ENCODE measurements at places on chromosomes 7 and 10. TPM values are rescaled to one million over a fixed set of nuclear protein-coding genes. Genes with fewer than 3 reads are reported as not detected.

Gene CH25H
- 0.42 TPM for total RNA-seq

Gene AASS
- total RNA-seq: 31.7 TPM

Gene GSTO2
- 0.91 TPM for total RNA-seq

Gene FAM25C
- total RNA-seq: not detected

DNA sequence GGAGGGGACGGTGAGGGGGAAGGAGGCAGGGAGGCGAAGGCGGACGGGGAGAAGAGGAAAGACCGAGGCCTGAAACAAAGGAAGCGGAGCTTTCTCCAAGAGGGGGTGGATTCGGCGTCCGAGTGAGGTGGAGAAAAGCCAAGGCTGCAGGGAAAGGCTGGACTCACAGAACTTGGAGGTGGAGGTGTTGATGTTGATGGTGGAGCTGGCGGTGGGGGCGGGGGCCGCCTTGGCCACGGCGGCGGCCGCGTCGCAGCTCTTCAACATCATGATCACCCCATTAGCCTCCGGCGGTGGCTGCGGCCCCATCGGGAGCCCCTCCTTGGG, 578 bp downstream of the CACUL1 start:
- H3K4me1 ChIP-seq: peaks cover 28% of the 10 kb centered on the region
- H3K27me3 ChIP-seq: no peaks in the 10 kb centered on the region
- DNase-seq: peak; percentile 28
- peak overlapping the region; percentile 90 for H3K27ac ChIP-seq
- H3K4me3 ChIP-seq: peak overlapping the region; percentile 85

DNA sequence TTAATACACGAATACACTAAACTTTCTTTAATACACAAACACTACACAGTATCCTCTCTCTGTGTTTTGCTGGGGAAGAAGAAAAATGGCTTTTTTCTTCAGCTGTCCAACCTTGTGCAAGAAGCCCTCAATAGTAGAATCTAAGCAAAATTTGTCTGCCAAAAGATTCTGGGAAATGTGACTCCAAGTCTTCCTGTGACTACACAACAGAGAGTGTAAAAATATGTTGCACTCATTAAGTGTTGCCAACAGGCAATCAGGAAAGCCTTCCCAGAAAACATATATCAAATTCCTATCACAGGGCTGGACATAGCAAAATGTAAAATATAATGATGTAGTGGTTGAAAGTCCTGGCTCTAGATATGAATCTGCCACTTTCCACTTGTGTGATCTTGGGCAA, 825.1 kb upstream of the ZWINT start:
- H3K4me3 ChIP-seq: no peak overlapping the region
- no peaks in the 10 kb centered on the region for H3K4me1 ChIP-seq
- H3K27me3 ChIP-seq: no peaks in the 10 kb centered on the region
- no peaks in the 10 kb centered on the region for H3K36me3 ChIP-seq

DNA sequence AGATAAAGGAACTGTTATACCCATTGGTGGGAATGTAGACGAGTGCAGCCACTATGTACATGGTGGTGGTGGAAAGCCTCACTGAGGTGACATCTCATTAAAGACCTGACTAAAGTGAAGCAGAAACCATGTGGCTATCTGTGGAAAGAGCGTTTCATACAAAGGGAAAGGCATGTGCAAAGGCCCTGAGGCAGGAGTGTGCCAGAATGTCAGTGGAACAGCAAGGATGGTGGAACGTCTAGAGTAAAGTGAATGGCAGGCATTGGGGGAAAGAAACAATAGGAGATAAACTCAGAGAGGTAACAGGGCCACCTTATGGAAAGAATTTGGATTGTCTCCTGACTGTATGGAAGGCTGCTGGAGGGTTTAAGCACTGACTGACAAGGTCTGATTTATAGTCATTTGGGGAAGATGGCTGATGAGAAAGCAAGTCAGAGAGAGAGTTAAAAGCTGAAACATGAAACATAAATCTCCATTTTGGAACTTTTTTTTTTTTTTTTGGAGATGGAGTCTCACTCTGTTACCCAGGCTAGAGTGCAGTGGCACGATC, 245.7 kb downstream of the STK31 start:
- no peak overlapping the region for H3K4me3 ChIP-seq
- H3K27me3 ChIP-seq: no peaks in the 10 kb centered on the region
- no peaks in the 10 kb centered on the region for H3K4me1 ChIP-seq
- H3K36me3 ChIP-seq: no peaks in the 10 kb centered on the region
- no peak overlapping the region for H3K27ac ChIP-seq

DNA sequence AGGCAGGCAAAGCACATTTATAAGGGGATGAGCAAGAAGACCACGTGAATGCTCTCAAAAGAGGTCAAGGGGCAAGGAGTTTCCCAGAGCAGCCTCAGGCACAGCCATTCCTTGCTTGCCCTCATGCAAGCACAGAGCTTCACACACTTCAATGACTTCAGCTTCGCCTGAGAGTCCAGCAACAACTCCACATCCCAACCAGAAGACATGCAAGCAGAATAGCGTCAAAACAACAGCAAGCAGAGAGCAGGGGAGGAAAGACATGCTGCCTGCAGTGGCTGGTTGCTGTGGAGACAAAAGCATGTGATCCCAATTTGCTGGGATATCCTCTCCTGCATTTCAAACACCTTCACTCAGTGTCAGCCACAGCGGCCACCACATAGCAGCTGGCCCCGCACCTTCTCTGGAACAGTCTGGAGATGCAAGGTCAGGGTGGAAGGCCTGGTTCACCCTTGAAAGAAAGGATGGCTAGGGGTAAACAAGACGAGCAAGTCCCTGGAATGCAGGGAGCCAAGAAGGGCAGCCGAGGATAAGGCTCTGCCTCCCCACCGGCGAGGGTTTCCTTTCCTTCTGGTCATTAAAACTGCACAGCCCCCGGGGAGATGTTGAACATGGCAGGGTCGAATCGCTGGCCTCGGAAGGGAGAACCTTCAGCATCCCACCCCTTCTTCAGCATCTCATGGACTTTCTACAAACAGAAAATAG, 60.2 kb upstream of the CAMK2B start:
- no peak overlapping the region for H3K4me3 ChIP-seq
- H3K27me3 ChIP-seq: no peaks in the 10 kb centered on the region
- no peak overlapping the region for H3K27ac ChIP-seq

- no peak overlapping the region for H3K4me3 ChIP-seq
- no peaks in the 10 kb centered on the region for H3K27me3 ChIP-seq
- peak overlapping the region; percentile 41 for H3K27ac ChIP-seq
- DNase-seq: no peak
- no peaks in the 10 kb centered on the region for H3K36me3 ChIP-seq
These were observed 68.7 kb upstream of the PRKG1 start for GRCh38 chr10:51005551-51005950.

GRCh38 chr10:102394801-102395399, 605 bp upstream of the NFKB2 start:
- no peaks in the 10 kb centered on the region for H3K27me3 ChIP-seq
- peak overlapping the region; percentile 91 for H3K27ac ChIP-seq
- H3K4me1 ChIP-seq: peaks cover 27% of the 10 kb centered on the region
- H3K4me3 ChIP-seq: peak overlapping the region; percentile 78
- no peaks in the 10 kb centered on the region for H3K36me3 ChIP-seq
- DNase-seq: no peak

DNA sequence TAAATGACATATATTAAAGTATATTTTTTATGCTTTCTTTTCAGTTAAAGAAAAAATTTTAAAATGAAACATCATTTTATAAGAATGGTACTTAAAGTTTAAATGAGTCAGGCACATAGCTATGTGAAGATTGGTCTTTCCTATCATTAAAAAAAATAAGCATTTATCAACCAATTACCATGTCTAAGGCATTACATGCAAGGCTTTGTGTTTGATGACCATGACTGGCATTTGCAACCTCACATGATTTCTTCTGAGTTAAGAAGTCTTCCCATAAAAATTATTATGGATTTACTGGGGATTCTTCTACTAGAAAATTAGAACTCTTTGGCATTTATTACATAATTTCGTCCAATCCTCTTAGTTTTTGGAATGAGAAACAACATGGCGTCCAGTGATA, 776.1 kb downstream of the MAGI2 start:
- no peak overlapping the region for H3K4me3 ChIP-seq
- H3K27me3 ChIP-seq: no peaks in the 10 kb centered on the region
- H3K4me1 ChIP-seq: no peaks in the 10 kb centered on the region
- no peaks in the 10 kb centered on the region for H3K36me3 ChIP-seq

DNA sequence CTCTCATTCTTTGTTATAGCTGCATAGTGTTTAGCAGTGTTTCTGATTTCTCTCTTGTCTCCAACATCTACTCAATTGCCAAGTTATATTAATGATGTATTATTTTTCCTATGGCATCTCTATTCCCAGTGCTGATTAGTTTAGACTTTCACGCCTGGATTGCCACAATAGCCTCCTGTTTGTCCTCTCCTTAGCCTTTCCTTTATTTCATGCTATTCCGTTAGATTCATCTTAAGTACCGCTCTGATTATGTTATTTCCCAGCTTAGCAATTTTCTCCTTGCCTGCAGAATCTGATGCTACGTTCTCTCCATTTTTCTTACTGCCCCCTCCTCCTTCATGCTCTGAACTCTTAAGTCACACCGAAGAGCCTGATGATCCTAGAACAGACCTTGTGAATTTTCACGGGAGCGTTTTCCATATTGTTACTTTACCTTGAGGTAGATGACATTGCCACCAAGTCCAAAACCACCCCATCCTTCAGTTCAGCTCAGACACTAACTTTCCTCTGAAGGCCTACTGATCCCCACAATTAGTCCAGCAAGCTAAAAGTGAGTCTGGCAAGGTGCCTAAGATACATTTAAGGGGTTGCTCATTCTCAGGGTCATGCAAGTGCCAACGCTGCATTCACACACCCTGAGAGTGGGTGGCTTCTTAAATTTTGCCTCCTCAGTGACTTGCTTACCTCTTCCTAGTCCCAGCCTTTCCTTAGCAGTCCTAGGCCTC, 6.6 kb upstream of the NRF1 start:
- H3K4me1 ChIP-seq: peaks cover 27% of the 10 kb centered on the region
- no peak overlapping the region for H3K27ac ChIP-seq
- H3K36me3 ChIP-seq: no peaks in the 10 kb centered on the region

- peaks cover 12% of the 10 kb centered on the region for H3K27me3 ChIP-seq
- H3K27ac ChIP-seq: no peak overlapping the region
- DNase-seq: no peak
- no peaks in the 10 kb centered on the region for H3K4me1 ChIP-seq
- H3K36me3 ChIP-seq: no peaks in the 10 kb centered on the region
These were observed 1.1 kb downstream of the PLEKHS1 start for GRCh38 chr10:113752553-113752952.

- H3K27ac ChIP-seq: no peak overlapping the region
- H3K4me1 ChIP-seq: no peaks in the 10 kb centered on the region
- DNase-seq: no peak
- H3K27me3 ChIP-seq: no peaks in the 10 kb centered on the region
These were observed 33.5 kb downstream of the ACTA2 start for GRCh38 chr10:88919041-88919440.
